ENCODE measurements at places on chromosomes 2 and 18. TPM values are rescaled to one million over a fixed set of nuclear protein-coding genes. Genes with fewer than 3 reads are reported as not detected.

EML6 gene
- total RNA-seq, result 1.9 TPM

GRCh38 chr2:77629539-77629938, 107.4 kb upstream of the LRRTM4 start:
- H3K36me3 ChIP-seq, result no peaks in the 10 kb centered on the region
- no peak overlapping the region for H3K4me3 ChIP-seq
- no peaks in the 10 kb centered on the region for H3K27me3 ChIP-seq
- no peaks in the 10 kb centered on the region for H3K4me1 ChIP-seq
- DNase-seq, result no peak
- no peak overlapping the region for H3K27ac ChIP-seq

DNA sequence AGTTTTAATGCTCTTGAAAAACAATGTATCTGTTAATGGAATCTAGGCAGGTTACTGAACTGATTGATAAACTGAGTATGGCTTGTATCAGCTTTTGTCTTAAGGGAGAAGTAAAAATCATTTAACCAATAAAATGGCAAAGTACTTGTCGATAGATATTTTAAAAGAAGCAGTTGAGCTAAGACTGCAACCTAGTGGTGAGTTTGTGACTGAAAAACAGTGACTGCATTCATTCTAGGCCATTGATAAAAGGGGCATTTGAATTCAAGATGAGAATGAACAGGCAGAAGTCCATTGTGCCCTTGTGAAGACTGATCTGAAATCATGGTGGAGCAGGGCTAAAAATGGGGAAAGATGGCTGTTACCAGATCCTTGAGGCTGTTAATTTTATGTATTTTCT, 59.4 kb upstream of the MSTN start:
- no peaks in the 10 kb centered on the region for H3K36me3 ChIP-seq
- H3K27ac ChIP-seq, result no peak overlapping the region
- DNase-seq, result no peak
- no peaks in the 10 kb centered on the region for H3K4me1 ChIP-seq

DNA sequence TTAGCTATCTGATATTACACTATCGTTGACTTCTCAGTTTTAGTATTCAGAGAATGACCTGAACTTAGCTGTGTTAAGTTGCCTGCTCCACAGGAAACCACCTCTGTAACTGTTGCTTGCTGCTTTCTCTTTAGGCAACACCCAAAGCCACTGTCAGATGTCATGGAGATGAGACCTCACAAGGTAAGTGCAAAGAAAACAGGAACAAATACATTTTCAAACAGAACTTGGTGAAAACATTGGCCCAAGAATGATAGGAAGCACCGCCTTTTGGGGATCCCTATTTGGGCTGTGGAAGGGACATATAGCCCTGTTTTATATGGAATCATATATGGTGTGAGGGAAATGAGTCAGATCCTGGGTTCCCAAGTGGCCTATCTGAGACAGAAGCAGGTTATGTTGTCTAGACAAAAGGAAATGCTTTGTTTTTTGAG, 143.4 kb downstream of the UBE2E3 start:
- H3K27ac ChIP-seq, result no peak overlapping the region
- DNase-seq, result no peak
- no peaks in the 10 kb centered on the region for H3K36me3 ChIP-seq
- no peak overlapping the region for H3K4me3 ChIP-seq

MALL gene
- total RNA-seq, result 9.2 TPM

DNA sequence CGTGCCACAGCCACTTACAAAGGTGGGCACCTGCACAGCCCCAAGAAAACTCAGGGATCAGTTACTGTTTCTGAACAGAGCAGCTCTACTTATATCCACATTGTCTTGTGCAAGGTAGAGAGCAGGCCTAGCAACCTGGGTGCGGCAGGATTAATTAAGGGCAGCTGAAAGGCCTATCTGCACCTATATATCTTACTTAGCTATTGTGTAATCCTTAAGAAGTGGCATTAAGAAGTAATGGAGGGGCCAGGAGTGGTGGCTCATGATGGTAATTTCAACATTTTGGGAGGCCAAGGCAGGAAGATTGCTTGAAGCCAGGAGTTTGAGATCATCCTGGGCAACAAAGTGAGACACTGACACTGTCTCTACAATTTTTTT, 12.8 kb upstream of the ARL5A start:
- DNase-seq, result no peak
- no peaks in the 10 kb centered on the region for H3K4me1 ChIP-seq
- no peaks in the 10 kb centered on the region for H3K36me3 ChIP-seq
- no peaks in the 10 kb centered on the region for H3K27me3 ChIP-seq
- H3K27ac ChIP-seq, result no peak overlapping the region

- no peaks in the 10 kb centered on the region for H3K27me3 ChIP-seq
- DNase-seq, result no peak
- no peak overlapping the region for H3K4me3 ChIP-seq
- H3K27ac ChIP-seq, result peak overlapping the region; percentile 13
- peaks cover 4% of the 10 kb centered on the region for H3K4me1 ChIP-seq
Observed at GRCh38 chr2:66364495-66365333, 70.2 kb upstream of the MEIS1 start.

PLGLB2 gene
- total RNA-seq, result 5.6 TPM

ABCA12 gene
- 4.0 TPM for total RNA-seq

DNA sequence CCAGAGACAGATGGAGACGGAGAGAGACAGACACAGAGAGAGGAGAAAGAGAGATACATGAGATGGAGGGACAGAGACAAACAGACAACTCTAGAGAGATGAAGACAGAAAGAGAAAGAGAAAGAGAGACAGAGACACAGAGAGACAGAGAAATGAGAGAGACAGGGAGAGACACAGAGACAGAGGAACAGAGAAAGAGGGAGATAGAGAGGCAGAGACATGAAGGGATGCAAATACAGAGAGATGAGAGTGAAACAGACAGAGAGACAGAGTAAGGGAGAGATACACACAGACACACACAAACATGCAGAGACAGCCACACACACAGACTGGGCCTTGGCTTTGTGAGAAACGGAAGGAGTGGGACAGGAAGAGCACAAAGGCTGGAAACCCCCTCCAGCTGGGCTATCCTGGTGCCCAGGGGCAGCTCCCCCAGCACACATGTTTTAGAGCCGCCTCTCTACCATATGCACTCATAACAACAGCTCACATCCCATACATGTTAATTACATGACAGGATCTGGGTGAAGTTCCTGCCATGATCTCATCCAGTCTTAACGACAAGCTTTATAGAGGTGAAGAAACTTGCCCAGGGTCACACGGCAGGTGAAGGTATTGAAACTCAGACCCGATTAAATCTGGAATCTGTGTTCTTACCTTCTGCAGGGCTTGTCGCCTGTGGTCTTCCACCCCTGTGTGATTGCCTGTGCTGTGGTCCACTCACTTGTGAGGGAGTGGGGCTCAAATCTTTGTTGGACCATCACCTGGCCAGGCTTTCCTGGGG, 32.4 kb downstream of the IL18R1 start:
- H3K4me3 ChIP-seq, result no peak overlapping the region
- H3K4me1 ChIP-seq, result no peaks in the 10 kb centered on the region
- H3K27ac ChIP-seq, result no peak overlapping the region
- DNase-seq, result no peak
- no peaks in the 10 kb centered on the region for H3K27me3 ChIP-seq

DNA sequence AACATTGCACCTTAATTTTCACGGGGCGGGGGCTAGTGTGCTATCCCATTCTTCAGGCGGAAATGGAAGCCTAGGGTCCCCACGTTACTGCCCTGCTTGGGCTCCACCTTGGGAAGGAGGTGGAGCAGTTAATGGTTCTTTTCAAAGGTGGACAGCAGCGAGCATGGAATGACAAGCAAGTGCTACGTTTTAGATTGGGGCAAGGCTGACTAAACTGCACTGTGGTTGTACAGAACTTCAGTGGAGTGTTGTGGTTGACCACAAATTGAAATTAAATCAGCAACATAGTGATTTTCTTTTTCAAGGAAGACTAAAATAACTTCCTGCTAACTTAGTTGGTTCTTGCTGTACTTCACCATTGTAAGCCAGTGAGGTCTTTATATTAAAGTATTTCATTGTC, 47.0 kb downstream of the CHRNA1 start:
- no peaks in the 10 kb centered on the region for H3K27me3 ChIP-seq
- no peak for DNase-seq

DNA sequence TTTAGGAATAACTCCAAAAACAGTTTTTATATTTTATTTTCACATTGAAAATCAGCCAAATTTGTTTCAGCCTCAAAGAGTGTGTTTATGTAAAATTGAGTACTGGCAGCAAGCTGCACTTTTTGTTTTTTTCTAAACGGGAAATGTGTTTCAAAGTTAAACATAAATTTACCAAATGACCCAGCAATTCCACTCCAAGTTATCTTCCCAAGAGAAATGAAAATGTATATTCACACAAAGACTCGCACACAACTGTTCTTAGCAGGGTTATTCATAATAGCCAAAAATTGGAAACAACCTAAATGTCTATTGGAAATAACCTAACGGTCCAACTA, 9.3 kb downstream of the ALPK2 start:
- DNase-seq, result no peak
- no peaks in the 10 kb centered on the region for H3K4me1 ChIP-seq
- no peak overlapping the region for H3K27ac ChIP-seq

ORC2 gene
- 11.8 TPM for total RNA-seq

GRCh38 chr2:46065152-46065551, 232.1 kb upstream of the EPAS1 start:
- DNase-seq, result no peak
- H3K27me3 ChIP-seq, result no peaks in the 10 kb centered on the region
- H3K4me3 ChIP-seq, result no peak overlapping the region

- no peaks in the 10 kb centered on the region for H3K27me3 ChIP-seq
- H3K4me3 ChIP-seq, result no peak overlapping the region
- DNase-seq, result no peak
- peaks cover 15% of the 10 kb centered on the region for H3K36me3 ChIP-seq
- no peak overlapping the region for H3K27ac ChIP-seq
Observed at GRCh38 chr2:10788855-10789254, 23.7 kb downstream of the PDIA6 start.

CRYBA2 gene
- not detected for total RNA-seq

DNA sequence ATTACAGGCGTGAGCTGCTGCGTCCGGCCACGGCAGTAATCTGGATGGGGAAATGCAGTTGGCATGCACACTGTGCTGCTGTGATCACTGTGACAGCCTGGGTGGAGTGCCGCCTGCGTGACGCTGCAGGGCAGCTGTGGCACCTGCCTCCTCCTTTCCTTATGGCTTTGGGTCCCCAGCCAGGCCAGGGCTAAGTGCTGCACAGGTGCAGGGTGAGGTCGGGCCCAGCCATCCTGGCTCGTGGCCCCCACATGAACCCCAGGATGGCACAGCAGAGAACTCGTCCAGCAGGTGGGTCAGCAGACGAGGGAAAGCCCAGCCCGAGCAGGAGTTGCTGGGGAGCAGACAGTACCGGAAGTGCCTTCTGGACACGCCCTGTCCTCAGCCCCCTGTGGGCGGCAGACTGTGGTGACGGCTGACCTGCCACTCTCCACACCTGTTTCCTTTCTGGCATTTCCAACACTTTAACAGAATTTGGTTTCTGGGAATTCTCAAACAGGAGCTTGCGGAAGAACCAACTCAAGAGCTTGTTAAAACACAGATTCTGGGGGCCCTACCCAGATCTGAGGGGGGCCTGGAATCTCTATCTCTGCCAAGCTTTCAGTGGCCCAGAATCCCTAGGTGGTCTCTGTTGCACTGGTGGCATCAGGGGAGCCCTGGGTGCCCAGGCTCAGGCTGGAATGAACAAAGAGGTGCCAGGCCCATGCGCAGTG, 16.9 kb downstream of the HS1BP3 start:
- H3K36me3 ChIP-seq, result no peaks in the 10 kb centered on the region
- peak overlapping the region; percentile 87 for H3K27ac ChIP-seq
- peak overlapping the region; percentile 7 for H3K4me3 ChIP-seq

DNA sequence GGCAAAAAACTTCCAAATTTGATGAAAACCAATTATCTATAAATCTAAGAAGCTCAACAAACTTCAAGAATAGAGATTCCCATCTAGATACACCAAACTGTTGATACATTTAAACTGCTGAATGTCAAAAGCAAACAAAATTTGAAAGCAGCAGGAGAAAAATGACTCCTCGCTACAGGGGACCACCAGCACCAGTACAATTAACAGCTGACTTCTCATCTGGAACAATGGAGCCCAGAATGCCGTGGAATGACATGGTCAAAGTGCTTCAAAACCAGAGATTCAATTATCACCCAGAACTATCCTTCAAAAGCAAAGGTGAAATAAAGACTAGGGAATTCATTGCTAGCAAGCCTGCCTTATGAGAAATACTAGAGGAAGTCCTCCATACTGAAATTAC, 11.6 kb downstream of the SRSF7 start:
- no peaks in the 10 kb centered on the region for H3K4me1 ChIP-seq
- no peaks in the 10 kb centered on the region for H3K36me3 ChIP-seq
- DNase-seq, result no peak
- H3K27me3 ChIP-seq, result no peaks in the 10 kb centered on the region

SLC35F5 gene
- 135 TPM for total RNA-seq

DNA sequence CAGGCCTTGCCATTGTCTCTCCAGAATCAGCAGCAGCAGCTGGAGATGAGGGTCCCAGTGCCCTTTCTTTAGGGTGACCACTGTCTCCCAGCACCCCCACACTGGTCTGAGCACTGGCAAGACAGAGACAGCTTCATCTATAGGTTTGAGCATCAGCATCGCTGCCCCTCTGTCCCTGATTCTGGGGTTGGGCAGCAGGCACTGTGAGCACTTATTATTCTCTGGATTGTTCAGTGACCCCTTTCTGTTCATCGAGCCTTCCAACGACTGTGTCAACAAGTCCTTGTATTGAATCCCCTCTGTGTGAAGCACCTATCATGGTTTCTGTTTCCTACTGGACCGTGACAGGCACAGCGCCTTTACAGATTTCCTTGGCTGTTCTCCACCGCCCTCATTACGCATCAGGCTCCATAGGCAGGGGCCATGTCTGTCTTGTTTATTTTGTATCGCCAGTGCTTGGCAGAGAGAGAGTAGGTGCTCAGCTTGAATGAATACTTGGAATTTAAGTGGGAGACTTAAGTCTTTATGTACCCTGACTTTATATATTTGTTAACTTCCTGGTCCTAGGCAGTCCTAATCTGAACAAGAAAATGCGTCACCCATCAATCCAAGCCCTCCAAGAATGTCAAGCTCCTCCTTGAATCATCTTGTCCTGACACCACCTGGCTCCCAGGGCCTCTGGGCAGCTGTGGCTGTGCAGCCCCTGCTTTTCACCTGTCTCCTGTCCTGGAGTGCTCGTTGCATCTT, 11.4 kb downstream of the MALL start:
- no peak for DNase-seq
- no peaks in the 10 kb centered on the region for H3K27me3 ChIP-seq

DNA sequence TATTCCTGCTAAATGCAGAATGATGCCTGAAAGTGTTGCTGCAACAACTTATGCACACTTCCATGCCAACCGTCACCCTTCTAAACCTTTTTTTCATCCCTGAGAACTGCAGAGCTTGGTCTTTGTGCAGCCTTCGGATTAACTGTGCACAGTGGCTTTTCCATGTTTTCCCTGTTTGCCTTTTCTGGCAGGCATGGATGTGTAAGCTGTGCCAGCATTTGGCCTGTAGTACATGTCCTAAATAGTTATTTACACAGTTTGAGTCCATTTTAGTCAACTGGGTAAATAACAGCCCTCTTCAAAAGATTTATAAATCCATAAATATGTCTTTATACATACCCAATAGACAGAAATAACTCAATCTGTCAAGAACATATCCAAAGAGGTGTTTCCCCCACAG, 31.5 kb downstream of the MEIS1 start:
- H3K27me3 ChIP-seq, result no peaks in the 10 kb centered on the region
- H3K4me3 ChIP-seq, result no peak overlapping the region
- no peak for DNase-seq
- H3K36me3 ChIP-seq, result no peaks in the 10 kb centered on the region
- H3K27ac ChIP-seq, result no peak overlapping the region
- no peaks in the 10 kb centered on the region for H3K4me1 ChIP-seq

SSB gene
- 79.0 TPM for total RNA-seq
